H9 (cell line): ENCODE measurements at places on chromosomes 1 and 21.

- DNase-seq, result no peak
These were observed 15.5 kb downstream of the PROX1 start for GRCh38 chr1:214003233-214003632.

GRCh38 chr1:172582889-172583288, 49.9 kb downstream of the SUCO start:
- no peak for DNase-seq

DNA sequence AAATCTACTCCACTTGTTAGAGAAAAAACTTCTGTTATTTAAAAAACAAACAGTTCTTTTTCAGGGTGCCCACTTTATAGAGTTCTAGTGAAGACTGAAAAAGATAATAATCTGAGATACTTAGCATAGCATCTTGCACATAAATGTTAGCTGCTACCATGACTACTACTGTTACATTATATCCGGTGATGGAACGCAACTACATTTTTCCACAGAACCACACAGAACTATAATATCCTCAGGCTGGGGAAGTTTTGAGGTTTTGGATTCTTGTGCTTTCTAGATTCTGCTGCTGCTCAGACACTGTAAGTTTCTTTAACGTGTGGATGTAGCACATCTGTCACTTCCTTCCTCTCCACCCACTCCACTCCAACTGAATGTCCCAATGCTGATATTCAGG, 110.3 kb downstream of the PTPN14 start:
- DNase-seq, result no peak

- no peak for DNase-seq
These were observed 18.4 kb upstream of the EDN2 start for GRCh38 chr1:41502912-41503311.

GRCh38 chr1:14339288-14339687, 259.2 kb upstream of the KAZN start:
- DNase-seq, result no peak

DNA sequence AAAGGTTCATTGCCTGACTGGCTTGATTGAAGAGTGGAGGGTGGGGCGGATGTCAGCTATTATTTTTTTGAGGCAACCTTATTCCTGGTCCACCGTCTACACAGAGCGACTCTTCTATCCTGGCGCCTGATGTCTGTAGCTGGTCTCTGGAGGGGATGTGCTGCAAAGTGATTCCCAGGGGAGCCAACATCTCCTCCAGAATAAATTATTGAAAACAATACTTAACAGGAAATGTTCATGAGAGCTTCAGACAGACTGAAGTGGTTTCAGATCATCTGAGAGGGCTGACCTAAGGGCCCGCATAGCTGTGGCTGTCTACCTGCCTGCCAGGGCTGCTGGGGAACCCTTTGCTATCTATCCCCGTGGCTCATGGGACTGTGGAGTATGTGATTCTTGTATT, 66.7 kb downstream of the TEX35 start:
- DNase-seq, result no peak

- no peak for DNase-seq
These were observed 55.6 kb upstream of the FBXO28 start for GRCh38 chr1:224058303-224058702.

DNA sequence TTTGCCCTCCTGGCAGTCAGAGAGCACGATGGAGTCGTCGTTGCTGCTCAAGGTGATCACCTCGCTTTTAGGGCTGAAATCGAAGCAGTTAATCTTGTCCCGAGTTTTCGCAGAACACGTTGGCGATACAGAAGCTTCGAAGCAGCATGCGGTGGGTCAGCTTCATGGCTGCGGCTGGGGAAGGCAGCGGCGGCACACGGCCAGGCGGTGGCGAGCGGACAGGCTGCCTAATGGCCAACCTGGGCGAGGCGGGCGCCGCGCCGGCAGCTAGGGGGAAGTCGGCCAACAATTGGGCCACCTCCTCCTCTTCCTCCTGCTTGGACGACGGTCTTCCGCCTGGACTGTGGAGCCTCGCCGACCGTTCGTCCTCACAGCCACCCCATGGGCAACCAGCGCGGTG, 34.8 kb downstream of the CDC7 start:
- no peak for DNase-seq

GRCh38 chr1:201054091-201054543, 30.6 kb upstream of the KIF21B start:
- DNase-seq, result no peak
